ENCODE measurements at places on chromosomes 2 and 18.

GRCh38 chr2:141423124-141423523 is 707.7 kb downstream of the LRP1B start:
- DNase-seq: no peak

DNA sequence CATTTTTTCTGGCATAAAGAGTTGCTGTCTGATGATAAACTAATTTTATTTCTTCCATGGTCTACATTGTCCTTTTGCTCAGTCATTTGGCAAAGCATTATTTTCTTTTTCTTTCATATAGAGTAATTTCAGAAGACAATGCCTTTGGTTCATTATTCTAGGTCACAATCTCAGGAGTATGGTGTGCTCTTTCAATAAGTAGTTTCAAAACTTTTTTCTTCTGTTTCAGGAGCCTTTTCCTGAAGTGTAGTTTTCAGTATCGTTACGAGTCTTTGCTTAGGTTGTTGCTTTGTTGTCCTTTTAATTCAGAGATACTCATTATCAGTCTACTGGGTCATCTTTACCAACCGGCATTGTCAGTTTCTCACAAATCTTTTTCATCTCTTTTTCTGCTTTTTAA is 100.4 kb upstream of the GPC1 start:
- no peak for DNase-seq

GRCh38 chr18:5197461-5197860 is 404 bp upstream of the AKAIN1 start:
- no peak for DNase-seq

GRCh38 chr18:29104227-29104626 is 927.3 kb upstream of the CDH2 start:
- DNase-seq: no peak

GRCh38 chr2:72117718-72118117 is 29.9 kb downstream of the CYP26B1 start:
- DNase-seq: no peak

GRCh38 chr2:122034777-122035176 is 279.3 kb downstream of the TSN start:
- no peak for DNase-seq

DNA sequence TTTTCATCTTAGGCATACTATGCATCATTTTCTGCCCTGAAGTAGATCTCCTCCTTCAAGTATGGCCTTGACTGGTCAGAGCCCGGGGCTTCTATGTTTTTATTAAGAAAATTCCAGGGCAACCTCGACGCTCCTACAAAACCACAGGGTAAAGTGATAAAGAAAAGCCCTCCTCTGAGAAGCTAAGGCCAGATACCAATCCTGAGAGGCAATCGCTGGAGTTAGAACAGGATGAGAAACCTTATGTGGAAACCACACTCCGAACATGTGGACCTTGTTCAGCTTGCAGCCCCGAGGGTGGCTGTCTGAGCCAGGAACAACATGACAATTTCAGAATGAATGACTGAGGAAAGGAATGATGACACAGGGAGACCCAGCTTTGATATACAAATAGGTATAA is 35.6 kb downstream of the RMC1 start:
- DNase-seq: no peak

GRCh38 chr2:68458981-68459380 is 8.1 kb downstream of the FBXO48 start:
- DNase-seq: no peak

- no peak for DNase-seq
Measured at GRCh38 chr2:138455691-138456090, 45.9 kb upstream of the SPOPL start.

DNA sequence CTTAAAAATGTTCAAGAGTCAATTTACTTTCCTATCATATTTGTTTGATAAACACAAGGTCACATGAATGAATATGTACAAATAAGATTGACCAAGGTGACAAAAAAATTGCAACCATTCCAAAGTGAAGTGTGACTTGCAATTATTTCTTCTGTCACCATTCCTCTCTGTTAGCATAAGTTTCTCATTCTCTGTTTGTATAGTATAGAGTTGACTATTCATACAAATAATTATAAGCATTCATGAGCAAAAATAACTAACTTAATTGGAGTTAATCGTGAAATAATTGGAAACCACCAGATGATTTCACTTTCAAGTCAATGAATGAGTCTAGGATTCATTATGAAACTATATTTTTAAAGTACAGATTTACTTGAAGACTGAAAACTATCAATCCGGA is 42.1 kb downstream of the PGAP1 start:
- no peak for DNase-seq

DNA sequence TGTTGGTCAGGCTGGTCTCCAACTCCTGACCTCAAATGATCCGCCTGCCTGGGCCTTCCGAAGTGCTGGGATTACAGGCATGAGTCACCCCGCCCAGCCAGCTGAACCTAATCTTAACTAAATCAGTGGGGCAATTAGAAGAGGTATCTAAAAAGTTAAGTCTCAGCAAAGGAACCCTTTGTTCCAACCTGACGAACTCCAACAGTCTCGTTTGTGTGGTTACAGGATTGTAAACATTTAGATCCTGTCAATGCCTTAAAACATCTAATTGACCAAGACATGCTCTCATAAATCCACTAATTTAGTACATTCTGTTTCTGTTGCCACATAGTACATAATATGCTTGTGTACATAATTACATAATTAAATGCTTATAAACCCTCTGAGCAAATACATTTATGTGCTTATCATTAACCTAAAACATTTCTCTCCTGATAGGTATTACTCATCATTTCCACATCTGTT is 31.1 kb upstream of the STK39 start:
- peak; percentile 27 for DNase-seq

GRCh38 chr2:110678457-110679336 is 834 bp upstream of the BUB1 start:
- DNase-seq: no peak

DNA sequence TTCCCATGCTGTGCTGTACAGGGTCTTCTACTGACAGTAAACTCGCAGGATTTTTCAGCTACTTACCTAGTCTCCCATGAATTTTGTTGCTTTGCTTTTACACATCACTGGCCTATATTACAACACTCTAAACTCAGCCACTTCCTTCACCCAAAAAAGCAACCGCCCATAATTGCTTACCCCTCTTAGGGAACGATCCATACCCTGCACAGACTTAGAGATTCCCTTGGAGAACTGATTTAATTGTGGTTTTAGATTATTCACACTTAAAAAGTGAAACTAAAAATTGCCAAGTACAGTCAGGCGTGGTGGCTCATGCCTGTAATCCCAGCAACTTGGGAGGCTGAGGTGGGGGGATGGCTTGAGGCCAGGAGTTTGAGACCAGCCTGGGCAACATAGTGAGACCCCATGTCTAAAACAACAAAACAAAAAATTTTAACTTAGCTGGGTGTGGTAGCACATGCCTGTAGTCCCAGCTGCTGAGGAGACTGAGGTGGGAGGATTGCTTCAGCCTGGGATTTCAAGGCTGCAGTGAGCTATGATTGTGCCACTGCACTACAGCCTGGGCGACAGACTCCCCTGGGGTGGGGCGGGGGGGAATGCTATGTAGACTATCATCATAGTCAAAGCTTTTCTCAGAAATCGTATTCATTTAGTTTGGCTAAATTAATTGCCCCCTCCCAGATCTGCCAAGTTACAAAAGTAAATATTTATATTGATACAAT is 19.3 kb downstream of the MRPL30 start:
- DNase-seq: no peak

DNA sequence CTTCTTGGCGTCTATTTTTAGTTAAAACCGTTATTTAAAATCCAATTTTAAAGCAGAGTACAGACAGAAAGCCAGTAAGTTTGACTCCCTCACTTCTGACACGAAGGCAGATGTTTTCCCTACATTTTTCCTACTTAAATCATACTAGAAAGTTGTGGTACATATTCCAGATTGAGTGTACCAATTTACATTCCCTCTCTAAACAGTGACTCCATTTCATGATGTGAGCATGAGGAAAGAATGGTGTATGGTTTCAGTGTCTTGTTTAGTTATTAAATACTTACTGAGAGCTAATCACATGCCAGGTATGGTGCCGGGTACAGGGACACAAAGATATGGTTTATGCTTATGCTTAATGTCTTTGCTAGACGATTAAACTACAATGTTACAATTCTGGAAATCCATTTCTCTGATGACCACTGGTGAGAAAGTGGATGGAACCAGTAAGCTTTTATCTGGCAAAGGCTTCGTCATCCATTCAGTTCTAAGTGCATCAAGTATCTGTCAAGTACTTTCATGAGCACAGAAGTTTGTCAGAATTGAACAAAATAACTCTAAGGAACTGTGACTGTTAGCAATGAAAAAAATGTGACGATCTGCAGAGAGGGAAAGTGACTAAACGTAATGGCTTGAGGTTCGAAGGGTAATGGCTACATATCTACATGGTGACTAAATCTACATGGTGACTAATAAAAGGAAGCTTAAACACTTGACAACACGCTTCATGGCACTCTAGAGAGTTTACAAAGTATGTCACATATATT is 25.7 kb downstream of the MAP4K3 start:
- no peak for DNase-seq

DNA sequence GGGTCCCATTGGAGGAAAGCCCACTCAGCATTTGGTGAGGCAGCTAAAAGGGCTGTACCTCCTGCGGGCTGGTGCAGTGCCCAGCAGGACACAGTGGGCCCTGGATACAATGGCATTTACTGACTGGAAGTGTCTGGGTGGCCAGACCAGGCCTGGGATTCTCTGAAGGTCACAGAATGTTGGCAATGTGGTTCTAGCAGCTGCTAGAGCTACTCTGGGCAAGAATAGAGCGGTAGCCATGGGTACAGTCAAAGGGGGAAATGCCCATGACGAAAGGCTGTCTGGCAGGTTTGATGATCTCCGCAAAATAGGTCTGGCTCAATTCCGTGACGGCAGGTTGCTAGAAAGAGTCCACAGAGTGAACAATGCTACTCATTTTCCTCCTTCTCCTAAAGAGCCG is 241.8 kb downstream of the AFF3 start:
- DNase-seq: no peak

- no peak for DNase-seq
Measured at GRCh38 chr2:43130548-43130875, 95.9 kb downstream of the ZFP36L2 start.

GRCh38 chr2:215880970-215881369 is 132.4 kb downstream of the MREG start:
- no peak for DNase-seq

GRCh38 chr2:69164061-69164778 is 151.2 kb downstream of the ANTXR1 start:
- DNase-seq: no peak

DNA sequence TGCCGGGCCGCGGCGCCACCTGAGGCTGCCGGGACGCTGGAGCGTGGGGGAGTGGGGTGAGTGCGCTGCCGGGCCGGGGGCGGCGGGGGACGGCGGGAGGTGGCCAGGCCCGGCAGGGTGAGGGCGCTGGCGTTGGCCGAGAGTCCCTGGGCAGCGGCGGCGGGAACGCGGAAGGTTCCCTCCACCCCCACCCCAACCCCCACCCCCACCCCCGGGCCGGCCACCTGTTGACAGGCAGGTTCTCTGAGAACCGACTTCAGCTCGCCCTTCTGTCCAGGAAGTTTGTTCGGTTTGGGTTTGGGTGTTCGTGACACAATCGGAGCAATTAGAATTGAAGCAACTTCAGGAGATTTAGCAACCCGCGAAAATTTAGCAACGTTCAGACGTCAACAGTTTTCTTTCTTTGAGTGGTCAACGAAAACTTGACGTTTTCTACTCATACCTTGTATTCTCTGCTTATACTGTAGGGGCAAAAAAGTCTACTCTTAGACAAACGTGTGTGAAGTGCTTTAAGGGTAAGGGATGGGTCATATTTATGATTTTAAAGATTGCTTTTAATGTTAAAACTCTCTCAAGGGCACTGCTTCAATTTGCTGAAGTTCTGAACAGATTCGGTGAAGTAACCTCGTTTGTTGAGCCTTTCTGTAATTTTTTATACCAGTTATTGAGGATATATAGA is 9.3 kb downstream of the OTX1 start:
- no peak for DNase-seq

DNA sequence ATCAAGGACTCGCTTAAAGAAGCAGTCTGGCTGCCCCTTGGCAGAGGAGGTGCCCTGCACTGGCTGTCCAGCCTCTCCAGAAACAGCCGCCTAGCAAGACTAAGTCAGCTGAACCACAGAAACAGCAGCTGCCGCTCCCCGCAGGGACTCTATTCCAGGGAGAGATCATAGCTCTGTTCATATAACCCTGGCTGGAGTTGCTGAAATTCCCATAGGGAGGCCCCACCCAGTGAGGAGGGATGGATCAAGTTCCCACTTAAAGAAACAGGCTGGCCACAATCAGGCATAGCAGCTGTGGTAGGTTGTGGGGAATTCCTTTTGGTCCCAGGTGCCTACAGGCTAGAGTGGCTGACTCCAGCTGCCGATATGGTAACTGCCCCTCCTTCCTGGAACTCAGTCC is 74.2 kb upstream of the MC4R start:
- DNase-seq: no peak

DNA sequence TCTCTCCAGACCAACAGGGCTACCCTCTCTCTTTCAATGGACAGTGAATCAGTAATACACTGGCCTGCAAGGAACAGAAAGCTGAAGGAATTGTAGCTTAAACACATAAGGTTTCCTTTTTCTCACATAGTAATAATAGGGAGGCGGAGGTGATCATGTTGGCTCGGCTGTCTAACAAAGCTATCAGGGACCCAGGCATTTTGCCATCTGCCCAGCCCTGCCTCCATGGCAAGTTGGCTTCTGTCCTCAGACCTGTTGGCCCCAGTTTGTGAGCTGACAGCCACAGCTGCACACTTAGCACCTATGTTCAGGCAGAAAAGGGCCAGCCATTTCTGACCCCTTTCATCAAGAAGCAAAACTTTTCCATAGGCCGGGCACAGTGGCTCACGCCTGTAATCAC is 2.0 kb upstream of the CHRNG start:
- no peak for DNase-seq

DNA sequence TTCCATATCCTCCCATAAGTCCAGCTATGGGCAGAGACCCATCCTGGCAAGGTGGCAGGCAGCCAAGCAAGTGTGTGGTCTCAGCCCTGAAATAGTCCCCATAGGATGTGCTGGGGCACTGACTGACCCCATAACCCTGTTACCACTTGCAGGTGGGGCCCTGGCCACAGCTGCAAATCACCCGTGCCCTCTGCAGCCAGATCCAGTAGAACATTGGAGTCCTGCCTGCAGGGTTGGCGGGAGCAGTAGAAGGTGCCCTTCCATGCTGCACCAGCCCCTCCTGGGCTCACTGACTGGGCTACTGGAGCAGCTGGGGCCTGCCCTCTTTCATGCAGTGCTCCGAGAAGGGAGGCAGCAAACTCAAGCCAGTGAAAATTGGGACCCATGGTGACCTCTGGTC is 112.6 kb upstream of the MCFD2 start:
- DNase-seq: no peak

GRCh38 chr2:181394741-181395437 is 62.3 kb upstream of the ITGA4 start:
- DNase-seq: no peak
